Epithelial cell of proximal tubule (primary cell): ENCODE measurements at places on chromosomes 5 and 9.

DNA sequence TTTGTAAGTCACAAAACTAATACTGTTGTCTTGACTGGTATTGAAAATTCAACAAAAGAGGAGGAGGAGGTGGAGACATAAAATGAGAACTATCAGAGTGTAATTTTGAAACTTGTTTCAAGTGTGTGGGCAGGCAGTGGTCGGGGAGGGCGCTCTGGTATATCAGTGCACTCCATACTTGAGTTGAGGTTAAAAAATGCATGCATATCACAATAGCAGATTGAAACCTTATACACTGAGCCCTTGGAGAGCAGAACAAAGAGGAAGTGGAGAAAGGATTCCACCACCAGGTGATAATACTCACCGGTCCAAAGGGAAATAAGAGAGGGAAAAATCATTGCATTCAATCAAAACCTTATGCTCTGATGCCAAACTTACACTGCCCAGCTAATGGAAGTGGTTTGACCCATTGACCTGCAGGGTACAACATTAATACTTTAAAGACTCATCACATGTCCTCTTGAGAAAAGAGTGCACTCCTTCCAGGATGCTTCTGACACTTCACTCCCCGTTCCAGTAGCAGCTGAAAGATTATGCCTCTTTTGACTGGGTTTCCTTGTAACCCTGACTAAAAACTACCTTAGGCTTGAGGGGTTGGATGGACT lies 79.5 kb upstream of the FAM169A start:
- DNase-seq, result no peak

- no peak for DNase-seq
These were observed 10.3 kb upstream of the ABO start for GRCh38 chr9:133285252-133285775.

- DNase-seq, result no peak
These were observed 200.0 kb upstream of the ANKRD55 start for GRCh38 chr5:56433039-56433617.

DNA sequence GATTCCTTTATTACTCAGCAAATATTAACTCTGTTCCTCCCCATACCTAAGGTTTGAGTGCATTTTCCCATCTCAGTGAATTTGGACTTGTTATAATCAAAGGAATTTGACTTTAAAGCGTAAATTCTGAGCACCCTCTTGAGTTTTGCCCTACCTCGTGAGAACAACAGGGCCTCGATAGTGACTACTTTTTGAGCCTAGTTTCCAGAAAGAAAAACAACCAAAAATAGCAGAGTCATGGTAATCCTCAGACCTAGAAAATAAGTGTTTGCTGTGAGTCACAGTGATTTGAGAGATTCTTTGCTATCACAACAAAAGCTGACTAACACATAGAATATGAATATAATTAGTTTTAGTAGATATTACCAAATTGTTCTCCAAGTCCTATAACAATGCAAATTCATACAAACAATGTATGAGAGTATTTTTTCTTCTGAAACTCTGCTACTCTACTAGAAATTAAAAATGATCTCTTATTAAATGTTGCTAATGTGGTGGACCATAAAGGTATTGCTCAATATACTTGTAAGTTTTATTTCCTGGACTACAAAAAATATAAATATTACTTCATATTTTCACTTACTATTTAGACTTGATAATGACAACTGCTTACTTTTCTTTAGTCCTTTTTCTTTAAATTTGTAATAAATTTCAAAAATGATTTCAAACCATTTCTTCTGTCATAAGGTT lies 759.7 kb downstream of the BRINP1 start:
- peak; percentile 70 for DNase-seq

- no peak for DNase-seq
These were observed 14.1 kb upstream of the SPARC start for GRCh38 chr5:151700820-151701219.

DNA sequence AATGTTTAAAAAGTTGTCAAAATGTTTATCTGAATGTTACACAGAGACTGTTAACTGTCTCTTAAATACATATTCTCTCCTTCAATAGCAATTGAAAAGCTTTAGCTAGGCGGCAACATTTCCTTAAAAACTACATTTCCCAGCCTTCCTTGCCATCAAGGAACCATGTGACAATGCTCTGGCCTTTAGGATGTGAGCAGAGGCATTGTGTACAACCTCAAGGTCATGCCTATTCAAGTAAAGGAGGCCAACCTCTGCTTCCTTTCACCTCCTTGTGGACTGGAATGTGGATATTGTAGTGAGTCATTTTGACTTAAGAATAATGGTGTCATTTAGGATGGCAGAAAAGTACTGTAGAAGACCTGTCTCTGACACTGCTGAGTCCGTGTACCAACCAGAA lies 23.7 kb upstream of the MROH2B start:
- no peak for DNase-seq

DNA sequence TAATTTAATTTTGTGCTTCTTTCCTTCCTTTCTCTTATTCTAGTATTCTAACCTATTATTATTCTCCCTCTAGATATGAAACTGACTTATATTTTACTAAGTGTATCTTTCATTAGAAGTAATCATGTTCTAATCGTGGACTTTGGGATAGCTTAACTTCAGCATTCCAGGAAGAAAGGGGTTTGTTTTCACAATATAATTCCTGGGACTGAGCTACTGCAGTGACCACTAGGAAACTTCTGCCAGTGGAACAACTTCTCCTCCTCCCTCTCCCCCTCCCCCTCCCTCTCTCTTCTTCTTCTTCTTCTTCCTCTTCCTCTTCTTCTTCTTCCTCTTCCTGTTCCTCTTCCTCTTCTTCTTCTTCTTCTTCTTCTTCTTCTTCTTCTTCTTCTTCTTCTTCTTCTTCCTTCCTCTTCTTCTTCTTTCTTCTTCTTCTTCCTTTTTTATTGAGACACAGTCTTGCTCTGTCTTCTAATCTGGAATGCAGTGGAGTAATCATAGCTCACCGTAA lies 127.9 kb downstream of the NNT start:
- no peak for DNase-seq

- peak; percentile 65 for DNase-seq
These were observed 78.3 kb downstream of the PARP8 start for GRCh38 chr5:50744776-50745175.

DNA sequence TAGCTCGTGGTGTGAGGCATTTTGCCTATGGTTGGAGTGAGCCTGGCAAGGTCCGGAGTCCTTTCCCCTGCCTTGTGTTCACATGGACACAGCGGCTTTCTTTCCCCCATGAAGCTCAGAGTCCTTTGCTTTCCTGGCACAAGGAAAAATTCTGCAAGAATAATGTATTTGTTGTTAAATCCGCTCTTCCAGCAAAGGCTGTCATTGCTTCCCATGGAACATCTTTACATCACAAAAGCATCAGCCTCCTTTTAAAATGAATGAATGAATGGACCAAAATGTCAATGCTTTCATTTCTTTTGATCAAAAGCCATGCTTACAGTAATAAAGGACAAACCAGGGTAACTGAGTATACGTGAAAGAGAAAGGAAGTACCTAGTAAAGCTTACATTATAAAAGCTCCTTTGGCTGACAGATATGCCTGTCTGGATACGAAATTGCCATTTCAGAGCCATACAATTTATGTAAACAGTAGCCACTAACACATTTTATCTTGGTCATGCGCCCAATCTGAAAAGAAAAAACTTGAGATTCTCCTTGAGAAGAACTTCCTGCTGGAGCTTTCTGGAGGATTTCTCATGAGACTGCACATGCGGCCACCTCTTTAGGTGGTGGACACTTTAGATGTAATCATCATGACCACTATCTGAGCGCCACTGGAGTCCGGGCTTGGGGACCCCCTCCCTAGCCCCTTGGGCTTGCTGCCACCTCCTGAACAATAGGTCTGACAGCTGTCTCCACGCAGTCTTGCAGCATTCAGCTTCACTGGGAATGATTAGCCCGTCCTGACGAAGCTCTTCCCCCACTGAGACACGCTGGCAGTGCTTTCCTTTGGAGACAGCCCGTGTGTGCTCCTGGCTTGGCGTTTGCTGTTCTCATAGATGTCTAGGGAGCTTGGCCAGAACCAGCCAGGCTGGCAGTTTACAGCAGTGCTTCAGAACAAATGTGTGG lies 355.9 kb downstream of the ADAMTS6 start:
- no peak for DNase-seq

DNA sequence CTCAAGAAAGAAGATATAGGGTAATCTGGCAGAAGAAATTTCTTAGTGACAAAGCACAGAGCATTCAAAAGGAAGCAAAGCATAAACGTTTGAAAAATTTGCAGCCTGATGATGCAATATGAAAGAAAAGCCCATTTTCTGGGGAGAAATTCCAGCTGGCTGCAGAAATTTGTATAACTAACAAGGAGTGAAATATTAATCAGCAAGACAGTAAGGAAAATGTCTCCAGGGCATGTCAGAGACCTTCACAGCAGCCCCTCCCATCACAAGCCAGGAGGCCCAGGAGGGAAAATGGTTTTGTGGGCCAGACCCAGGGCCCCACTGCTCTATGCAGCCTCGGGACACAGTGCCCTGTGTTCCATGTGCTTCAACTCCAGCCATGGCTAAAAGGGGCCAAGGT lies 359.4 kb downstream of the HINT1 start:
- DNase-seq, result no peak

- peak; percentile 31 for DNase-seq
These were observed 87.7 kb downstream of the AUH start for GRCh38 chr9:91273853-91274552.

- DNase-seq, result no peak
These were observed 5.1 kb upstream of the HSPA5 start for GRCh38 chr9:125246261-125246667.

- DNase-seq, result no peak
These were observed 36.9 kb upstream of the SLC1A3 start for GRCh38 chr5:36569491-36569890.

GRCh38 chr9:123174887-123175518 lies 93.4 kb downstream of the STRBP start:
- DNase-seq, result no peak

DNA sequence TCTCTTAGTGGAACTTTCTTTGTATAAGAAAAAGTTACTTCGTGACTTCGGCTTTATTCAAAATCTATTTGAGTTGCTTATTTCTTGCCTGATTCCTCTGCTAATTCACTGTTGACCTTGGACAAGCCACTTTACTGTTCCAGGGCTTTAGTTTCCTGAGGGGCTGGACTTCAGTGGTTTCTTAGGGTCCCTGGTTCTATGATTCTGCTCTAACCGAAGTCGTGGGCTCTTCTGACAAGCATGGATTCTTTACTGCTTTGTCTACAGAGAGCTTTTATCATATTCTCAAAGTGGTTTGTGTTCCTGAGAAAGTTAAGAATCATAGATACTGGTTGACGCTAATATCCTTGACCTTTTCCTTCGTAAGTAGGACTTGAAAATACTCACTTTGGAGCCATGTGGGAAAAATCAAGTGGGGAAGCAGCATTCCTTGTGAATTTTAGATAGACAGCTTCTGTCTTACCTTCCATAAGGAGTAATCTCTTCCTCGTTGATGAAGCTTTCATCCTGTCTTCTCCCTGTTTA lies 21.1 kb downstream of the EXOSC2 start:
- DNase-seq, result no peak
